ENCODE measurements at places on chromosomes 6 and 20.
A peak's percentile ranks its signal among the peaks of the same experiment; 100 is the strongest.

DNA sequence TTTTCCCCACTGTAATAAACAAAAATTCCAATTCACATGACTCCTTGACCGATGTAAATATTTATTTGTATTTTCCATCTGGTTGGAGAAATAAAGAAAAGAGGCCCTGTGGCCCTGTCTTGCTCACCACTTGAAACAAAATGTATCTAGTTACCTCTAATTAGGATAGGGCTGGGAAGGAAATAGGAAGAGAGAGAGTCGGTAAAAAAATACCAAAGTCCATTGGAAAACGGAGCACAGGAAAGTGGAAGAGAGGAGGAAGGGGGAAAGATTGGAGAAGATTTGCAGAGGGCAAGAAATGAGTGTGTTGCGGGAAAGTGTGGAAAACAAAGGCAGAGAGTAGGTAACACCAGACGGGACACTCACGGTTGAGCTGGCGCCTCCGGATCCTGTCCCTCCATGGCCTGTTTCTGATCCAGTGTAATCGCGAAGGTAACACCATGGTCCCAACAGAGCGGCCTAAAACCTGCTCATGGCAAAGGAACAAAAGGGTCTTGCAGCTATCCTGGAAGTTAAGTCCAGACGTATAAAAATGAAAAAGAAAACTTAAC is 105.8 kb upstream of the RIPOR2 start:
- DNase-seq: no peak

GRCh38 chr6:129902681-129903080 is 41.6 kb upstream of the TMEM244 start:
- DNase-seq: no peak

DNA sequence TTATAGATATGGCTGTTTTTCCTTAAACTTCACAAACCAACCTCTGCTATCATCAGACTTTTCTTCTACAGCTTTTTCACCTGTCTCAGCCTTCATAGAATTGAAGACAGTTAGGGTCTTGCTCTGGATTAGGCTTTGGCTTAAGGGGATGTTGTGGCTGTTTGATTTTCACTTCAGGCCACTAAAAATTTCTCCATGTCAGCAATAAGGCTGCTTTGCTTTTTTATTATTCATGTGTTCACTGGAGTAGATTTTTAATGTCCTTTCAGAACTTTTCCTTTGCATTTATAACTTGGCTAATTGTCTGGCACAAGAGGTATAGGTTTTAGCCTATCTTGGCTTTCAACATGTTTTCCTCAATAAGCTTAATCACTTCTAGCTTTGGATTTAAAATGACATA is 392.6 kb downstream of the RFPL4B start:
- no peak for DNase-seq

DNA sequence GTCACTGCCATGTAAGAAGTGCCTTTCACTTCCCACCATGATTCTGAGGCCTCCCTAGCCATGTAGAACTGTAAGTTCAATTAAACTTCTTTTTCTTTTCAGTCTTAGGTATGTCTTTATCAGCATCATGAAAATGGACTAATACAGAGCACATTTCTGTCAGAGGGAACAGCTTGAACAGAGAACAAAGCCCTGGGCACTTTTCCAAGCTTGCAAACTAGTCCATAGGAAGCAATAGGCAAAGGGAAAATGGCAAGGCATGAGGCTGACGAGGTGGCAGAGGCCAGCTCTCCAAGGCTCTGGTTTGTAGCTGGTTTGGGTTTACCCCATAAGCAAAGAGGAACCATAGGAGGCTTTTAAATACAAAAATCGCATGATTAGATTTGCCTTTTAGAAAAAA is 185.1 kb upstream of the HDDC2 start:
- no peak for DNase-seq

GRCh38 chr6:123869334-123869733 is 65.7 kb downstream of the NKAIN2 start:
- no peak for DNase-seq

DNA sequence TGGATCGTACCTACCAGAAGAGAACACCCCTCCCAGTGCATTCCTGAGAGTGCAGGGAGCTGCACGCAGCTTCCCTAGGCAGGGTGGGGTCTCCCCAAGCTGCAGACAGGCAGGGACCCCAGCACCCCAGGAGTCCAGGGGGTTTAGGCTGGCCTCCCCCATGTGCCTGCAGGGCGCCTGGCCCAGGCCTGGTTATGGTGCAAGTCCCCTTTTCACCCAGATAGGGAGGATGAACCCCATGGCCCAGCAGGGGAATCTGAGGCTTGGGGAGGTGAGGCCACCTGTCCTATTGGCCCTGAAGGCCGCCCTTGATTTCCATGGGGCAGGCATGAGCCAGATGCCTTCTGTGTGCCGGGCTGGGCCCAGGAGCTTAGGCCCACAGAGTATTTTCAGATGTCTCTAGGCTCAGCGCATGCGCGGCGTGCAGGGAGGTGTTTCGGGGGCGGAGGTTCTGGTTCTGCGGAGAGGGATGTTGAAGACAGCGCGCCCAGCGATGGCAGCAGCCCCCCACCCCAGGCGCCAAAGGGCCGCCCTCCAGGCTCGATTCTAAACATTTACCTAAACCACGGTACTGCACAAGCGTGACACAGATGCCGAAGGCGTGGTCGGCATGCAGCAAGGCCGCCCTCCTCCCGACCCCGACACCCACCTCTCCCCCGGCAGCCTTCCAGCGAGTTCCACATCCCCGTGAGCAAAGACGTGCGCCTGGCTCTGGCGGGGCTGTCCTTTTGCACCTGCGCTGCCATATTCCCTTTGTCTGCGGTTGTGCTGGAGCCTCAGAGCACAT is 29.4 kb downstream of the COL20A1 start:
- no peak for DNase-seq

DNA sequence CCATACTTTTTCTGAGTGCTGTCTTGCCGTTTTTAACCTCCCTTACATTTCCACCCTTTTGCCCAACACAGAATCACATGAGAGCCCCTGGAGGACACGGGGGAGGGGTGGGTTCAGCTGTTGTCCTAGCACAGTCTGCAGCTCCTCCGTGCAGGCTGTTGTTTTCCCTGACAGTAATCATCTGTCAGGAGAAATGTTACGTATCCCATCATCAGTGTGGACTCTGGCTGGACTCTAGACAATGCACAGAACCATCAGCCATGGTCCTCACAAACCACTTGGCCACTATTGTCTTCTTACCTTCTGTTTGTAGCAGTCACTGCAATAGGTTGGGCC is 92.1 kb downstream of the RIN2 start:
- DNase-seq: no peak

DNA sequence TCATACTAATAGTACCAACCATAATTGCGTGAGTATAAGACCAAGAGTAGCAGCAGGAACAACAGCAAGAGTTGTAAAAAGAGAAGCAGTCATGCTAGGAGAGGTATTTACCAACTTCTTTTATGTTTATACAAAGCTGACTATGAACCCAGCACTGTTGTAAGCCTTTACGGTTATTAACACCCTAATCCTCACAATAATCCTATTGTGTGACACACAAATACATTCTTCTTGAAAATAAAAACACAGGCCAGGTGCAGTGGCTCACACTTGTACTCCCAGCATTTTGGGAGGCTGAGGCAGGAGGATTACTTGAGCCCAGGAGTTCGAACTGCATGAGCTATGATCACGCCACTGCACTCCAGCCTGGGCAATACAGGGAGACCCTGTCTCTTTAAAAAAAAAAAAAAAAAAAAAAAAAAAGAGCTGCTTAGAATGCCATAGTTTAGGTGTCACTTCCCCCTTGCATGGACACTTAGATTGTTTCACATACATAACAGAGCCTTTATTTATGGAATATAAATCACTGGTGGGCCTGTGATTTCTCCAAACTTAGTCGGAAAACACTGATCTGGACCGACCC is 20.2 kb downstream of the HCK start:
- no peak for DNase-seq

DNA sequence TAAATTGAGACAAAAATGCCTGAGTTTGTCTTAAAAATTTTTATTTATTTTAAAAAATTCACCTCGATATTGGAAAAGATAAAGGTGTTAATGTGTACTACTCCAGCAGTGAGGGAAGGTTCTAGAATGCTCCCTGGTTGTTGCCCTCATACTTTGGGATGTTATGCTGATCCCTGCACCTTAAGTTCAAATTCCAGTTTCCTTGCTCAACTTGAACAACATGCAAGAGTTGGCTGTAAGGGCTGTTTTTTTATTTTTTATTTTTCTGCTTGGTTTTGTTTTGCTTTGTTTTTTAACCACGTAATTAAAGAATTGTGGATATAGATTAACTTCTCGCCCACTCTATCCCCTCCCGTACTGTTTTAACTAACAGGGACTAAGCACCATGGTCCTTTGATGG is 158.7 kb upstream of the CITED2 start:
- DNase-seq: no peak

GRCh38 chr20:35463455-35464300 is 8.3 kb downstream of the CEP250 start:
- DNase-seq: no peak

- no peak for DNase-seq
These were observed 42.6 kb downstream of the TBC1D7 start for GRCh38 chr6:13285705-13286104.

- DNase-seq: no peak
These were observed 587 bp upstream of the BTN3A1 start for GRCh38 chr6:26401389-26401986.

DNA sequence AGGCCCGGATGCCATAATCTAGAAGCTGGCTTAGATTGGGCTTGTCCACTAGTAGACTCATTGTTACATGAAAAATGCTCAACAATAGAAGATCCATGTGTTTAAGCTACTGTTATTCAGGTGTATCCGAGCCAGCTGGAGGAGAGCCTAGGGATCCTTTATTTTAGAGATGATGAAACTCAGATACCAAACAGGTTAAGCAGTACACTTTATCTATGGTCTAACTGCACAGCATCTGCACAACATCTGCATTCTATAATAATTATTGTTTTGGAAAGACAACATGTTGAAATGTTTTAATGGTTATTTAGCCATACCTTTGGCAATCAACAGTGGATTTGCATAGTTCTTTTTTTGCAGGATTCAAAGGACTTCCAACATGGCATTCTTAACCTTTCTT is 134.1 kb downstream of the RFPL4B start:
- no peak for DNase-seq

DNA sequence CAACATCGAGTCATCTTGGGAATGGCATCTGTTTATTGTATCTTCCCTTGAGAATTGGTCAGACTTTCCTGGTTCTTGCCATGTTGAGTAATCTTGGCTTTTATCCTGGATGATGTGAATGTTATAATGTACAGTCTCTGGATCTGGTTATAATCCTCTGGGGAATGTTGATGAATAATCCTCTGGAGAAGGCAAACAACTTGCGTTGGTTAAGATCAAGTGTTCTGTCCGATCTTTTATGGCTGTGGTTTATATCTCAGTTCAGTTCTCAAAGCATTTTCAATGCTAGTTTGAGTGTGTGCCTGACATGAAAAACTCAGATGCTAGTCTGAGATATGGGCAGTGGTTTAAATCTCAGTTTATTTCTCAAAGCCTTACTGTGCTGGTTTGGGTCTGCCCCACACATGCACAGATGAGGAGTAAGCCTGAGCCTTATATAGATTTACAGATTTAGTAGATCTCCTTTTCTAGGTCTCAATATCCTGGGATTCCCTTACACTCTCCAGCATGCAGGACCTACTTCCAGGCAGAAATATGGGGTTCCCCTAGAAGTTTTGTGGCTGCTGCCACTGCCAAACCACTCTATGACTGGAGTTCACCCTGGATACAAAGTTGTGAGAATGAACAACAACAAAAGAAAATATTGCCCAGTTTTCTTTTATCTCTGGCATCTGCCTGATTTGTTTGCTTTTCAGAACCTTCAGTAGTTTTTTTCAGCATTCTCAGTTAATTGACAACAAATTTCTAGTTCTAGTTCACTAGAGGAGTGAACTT is 191.8 kb upstream of the MAN1A1 start:
- peak; percentile 100 for DNase-seq

- no peak for DNase-seq
These were observed 53.6 kb upstream of the TRERF1 start for GRCh38 chr6:42505385-42505718.

GRCh38 chr6:137552146-137552545 is 58.0 kb upstream of the OLIG3 start:
- DNase-seq: no peak

DNA sequence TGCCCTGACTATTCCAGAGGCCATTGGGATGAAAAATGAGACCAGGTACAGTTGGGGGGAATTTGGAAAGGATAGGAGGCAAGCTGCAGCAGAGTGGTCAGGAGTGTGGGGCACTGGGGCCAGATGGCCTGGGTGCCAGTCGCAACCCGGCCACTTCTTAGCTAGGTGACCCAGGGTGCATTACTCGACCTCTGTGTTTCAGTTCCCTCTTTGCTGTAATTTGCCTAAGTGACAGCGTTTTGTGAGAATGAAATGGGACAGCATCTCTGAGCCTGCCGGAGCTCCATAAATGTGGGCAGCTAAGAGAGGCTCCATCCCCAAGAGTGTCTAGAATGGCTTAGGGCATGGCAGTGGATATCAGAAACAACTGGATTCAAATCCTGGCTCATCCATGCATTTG is 13.9 kb downstream of the LRFN2 start:
- no peak for DNase-seq

GRCh38 chr20:24797745-24798655 is 151.1 kb upstream of the CST7 start:
- no peak for DNase-seq

DNA sequence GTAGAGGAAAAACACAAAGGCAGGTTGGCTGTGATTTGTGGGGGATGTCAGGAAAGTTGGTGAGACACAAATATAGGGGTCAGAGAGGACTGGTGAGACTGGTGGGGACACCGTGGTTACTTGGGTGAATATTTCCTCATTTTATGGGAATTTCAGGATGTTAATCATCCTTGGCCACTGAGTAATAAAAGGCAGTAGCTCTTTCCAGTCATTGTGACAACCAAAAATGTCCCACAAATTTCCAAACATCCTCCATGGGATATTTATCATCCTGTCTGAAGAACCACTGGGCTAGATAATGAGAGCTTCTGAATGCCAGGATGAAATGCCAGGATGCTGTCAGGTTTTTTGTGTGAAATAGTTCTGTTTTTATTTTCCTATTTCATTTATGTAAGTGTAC is 374.1 kb downstream of the CD109 start:
- DNase-seq: no peak

DNA sequence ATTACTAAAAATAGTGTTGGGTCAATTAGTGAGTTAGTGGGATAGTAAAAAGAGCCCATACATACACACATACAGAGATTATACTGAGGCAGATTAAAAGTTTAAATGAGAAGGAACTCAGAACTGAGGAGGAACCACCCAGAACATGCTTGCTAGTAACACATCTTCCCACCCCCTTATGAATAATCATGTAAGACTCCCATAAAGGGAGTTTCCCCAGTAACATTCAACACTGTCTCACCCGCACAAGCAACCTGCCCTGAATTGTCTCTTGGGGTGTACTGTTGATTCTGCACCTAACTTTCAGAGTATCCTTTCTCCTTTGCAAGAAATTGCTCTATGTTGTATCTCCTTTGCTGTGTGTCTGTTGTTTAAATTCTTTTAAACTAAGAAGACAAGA is 11.1 kb upstream of the HLA-DQB2 start:
- no peak for DNase-seq

DNA sequence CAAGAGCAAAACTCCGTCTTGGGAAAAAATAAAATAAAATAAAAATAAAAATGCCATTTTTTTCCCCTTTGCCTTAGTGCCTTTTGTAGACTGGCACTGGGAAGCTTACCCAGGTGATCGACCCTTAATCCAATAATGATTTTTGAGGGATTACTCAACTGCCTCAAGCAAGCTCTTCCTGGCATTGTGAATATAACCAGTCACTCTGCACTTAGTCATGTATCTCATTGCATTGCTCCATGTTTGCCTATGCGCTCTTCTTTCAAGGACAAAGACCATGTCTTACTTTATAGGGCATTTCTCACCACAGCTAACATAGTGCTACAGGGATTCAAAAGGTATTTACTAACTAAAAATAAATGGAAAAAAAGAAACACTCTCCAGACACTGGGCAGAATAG is 13.0 kb downstream of the GFOD1 start:
- no peak for DNase-seq

GRCh38 chr20:62984666-62985443 is 21.9 kb downstream of the BHLHE23 start:
- DNase-seq: no peak
